Stimulated activated CD4-positive, alpha-beta T cell treated with anti-CD3 and anti-CD28 coated beads, Interleukin-4, amount 100 ng/mL, for 1 hour (primary cell): ENCODE measurements at places on chromosomes 13 and 19.
A peak's percentile ranks its signal among the peaks of the same experiment; 100 is the strongest.

DNA sequence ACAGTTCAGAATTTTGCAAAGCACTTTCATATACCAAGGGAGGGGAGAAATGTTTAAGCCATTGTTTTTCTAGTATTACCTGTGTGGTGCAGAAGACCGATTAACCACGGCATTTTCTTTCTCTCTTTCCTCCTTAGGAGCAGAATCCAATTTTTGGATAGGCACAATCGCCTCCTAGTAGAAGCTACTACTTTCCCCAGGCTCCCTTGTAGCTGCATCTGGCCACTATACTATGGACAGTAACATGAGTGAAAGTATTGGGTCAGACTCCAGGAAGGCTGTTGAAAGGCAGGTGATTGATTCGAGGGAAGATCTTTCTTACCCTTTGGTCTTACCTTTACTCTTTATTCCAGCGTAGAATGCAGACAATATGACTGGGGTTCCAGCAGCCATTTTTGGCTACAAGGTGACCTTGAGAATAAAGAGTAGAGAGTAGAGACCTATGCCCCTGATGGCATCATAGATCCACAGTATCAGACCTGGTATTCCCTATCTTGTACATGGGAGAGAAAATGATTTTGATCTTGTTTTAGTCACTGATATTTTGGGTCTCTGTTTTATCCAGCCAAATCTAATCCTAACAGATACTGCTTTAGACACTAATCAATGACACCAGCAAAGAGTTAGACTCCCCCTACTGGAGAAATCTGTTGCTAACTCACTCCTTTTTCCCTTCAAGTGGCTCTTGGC, 77.0 kb downstream of the LRRC63 start:
- no peak for DNase-seq

GRCh38 chr19:56121180-56122167, at the start of gene ZNF787:
ZNF787 (minus strand) TSS chr19:56121295; CDS start chr19:56103217, 18,078 bp downstream.
- DNase-seq, result peak; percentile 98

DNA sequence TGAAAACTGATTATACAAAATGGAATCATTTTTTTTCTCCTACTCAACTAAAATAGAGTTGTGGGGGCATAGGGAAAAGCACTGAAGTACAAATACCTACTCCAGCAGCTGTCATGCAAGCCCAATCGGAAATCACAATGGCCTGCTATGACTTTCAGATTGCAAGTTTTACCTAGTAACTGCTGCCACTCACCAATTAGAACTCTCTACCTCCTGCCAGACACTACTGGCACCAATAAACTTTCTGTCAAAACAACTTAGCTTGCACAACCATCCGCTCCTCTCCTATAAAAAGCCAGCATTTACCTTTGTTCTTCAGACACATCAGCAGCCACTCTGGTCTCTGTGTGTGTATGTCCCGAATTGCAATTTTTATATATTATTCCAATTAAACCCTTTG, 9.3 kb upstream of the TRPC4 start:
- DNase-seq, result no peak

- DNase-seq, result no peak
Observed at GRCh38 chr19:14271840-14272239, 65.9 kb upstream of the ADGRL1 start.

GRCh38 chr13:73901324-73902068, 232.7 kb downstream of the KLF12 start:
- DNase-seq, result no peak

DNA sequence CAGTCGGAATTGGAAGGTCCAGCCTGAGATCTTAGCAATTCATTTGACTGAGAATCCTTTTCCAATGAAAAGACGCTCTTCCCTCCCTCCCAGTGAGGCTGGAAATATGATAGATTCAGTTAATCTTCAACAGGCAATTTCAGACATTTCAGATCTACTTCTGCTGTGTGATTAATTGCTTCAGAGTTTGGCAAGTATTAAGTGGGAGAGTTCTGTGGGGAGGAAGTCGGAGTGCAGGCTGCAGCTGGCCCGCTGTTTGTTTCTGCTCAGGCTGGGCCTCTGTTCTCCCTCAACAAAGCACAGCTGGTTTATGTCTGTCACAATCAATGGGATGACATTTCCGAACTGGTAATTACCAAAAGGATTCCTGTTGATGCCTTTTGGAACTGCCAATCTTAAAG, 178.2 kb downstream of the NDFIP2 start:
- DNase-seq, result no peak

GRCh38 chr13:59447846-59448620, 715.7 kb downstream of the DIAPH3 start:
- DNase-seq, result no peak

- DNase-seq, result no peak
Observed at GRCh38 chr19:15684828-15685227, 11.9 kb downstream of the CYP4F12 start.

DNA sequence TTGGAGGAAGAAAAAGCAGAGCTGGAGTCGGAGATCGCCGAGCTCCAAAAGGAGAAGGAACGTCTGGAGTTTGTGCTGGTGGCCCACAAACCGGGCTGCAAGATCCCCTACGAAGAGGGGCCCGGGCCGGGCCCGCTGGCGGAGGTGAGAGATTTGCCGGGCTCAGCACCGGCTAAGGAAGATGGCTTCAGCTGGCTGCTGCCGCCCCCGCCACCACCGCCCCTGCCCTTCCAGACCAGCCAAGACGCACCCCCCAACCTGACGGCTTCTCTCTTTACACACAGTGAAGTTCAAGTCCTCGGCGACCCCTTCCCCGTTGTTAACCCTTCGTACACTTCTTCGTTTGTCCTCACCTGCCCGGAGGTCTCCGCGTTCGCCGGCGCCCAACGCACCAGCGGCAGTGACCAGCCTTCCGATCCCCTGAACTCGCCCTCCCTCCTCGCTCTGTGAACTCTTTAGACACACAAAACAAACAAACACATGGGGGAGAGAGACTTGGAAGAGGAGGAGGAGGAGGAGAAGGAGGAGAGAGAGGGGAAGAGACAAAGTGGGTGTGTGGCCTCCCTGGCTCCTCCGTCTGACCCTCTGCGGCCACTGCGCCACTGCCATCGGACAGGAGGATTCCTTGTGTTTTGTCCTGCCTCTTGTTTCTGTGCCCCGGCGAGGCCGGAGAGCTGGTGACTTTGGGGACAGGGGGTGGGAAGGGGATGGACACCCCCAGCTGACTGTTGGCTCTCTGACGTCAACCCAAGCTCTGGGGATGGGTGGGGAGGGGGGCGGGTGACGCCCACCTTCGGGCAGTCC, 5.0 kb downstream of the FOSB start:
- DNase-seq, result no peak

- no peak for DNase-seq
Observed at GRCh38 chr13:86155756-86156155, 356.5 kb upstream of the SLITRK6 start.

DNA sequence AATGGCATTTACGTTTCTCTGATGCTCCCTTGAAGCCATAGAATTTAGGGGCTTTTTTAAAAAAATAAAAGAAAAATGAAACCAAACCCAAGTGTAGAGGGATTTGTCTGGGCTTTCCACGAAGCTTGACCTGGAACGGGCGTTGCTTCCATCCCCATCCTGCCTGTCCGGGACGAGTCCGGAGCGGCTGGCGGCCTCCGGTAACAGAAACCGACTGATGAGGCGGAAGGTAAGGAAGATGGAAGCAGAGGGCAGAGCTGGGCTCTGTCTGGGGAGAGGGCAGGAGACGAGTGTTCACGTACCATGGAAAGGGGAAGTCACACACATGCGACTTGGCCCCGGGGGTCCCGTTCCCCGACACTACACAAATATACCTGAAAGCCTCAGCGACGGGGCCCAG, 34.3 kb downstream of the BTBD2 start:
- no peak for DNase-seq

DNA sequence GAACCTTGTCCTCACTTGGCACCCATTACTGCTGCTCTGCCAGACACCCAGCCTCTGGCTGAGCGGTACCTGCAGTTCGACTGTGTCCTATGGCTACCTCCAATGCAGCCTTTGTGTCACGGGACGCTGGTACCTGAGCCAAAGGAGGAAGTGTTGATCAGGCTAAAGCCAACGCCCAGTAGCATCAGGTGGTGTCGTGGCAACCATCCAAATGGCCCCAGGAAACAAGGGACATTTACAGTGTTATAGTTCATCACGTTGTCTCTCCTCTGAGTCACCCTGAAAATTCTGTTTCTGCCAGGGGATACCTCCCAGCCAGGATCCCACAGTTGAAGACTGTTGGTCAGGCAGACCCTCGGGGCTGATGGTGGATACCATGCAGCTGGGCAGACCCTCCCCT, 10.1 kb downstream of the RHPN2 start:
- DNase-seq, result no peak

DNA sequence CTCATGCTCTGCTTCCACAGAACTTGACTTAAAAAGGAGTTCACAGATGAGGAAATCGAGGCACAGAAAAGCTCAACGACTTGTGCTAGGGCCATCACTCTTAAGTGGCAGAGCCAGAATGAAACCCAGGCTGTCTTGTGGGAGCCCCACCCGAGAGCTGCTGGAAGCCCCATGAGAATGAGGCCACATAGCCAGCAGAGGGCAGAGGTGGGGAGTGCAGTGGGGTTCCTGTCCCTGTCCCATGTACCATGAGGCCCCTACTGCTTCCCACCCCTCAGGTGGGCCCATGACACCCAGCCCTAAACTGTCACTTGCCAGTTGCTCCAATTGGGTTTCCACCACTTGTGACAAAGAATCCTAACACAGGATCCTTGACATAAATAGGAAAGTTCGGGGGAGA, 175.9 kb downstream of the IRS2 start:
- peak; percentile 30 for DNase-seq

DNA sequence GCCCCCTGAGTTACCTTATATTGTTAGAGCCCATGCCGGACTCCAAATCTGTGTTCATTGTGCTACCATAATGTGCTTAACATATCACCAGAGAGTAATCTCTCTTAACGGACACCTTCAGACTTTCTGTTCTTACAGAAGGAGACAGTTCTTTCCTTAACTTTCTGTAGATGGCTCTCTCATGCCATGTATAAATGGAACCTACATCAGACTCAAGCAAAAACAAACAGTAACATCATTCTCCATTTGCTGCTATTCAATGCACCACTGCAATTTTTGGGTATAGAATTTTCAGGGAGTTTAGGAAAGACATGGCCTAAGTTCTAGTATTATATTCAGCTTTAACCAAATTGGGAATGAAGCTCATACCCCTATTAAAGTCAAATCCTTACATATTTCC, 12.6 kb upstream of the UGGT2 start:
- no peak for DNase-seq

GRCh38 chr19:56341948-56342347, 27.3 kb upstream of the ZSCAN5A start:
- DNase-seq, result no peak

GRCh38 chr13:35164324-35164932, 222.4 kb downstream of the NBEA start:
- no peak for DNase-seq

- no peak for DNase-seq
Observed at GRCh38 chr19:39737351-39737750, 478 bp downstream of the CLC start.

- no peak for DNase-seq
Observed at GRCh38 chr13:42083138-42083770, 34.8 kb downstream of the DGKH start.

DNA sequence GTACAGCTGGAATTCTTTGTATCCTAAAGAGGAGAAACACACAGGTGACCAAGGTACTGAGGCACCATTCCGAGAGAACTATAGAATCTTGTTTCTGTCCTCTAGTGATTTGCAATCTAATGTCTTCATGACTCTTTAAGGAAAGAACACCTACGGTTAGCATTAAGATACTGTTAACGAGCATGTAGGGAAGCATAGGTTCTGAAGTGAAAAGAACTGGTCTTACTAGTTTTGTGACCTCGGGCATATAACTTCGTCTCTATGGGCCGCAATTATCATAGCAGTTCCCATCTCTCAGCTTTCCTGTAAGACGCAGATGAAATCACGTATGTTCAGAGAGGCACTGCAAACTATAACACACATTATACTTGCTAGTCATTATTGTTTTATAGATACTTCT, 193.0 kb upstream of the NBEA start:
- DNase-seq, result no peak

DNA sequence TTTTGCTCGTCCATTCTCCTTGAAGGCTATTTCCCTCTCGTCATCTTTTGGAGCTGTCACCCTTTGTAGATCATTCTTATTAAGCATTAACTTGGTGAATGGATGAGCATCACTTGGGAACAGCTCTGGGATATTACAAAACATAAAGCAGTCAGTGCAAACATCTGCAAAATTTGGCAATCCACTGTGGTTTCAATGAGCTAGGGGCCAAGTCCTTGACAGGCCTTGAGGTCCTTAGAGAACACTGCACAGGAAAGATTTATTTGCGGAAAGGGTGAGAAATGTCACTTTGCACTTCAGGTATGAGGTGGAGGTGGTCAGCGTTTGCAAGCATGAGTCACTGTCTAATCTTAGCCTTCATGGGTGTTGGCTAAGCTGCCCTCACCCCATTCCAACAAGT, 239.7 kb upstream of the MAB21L1 start:
- DNase-seq, result no peak

DNA sequence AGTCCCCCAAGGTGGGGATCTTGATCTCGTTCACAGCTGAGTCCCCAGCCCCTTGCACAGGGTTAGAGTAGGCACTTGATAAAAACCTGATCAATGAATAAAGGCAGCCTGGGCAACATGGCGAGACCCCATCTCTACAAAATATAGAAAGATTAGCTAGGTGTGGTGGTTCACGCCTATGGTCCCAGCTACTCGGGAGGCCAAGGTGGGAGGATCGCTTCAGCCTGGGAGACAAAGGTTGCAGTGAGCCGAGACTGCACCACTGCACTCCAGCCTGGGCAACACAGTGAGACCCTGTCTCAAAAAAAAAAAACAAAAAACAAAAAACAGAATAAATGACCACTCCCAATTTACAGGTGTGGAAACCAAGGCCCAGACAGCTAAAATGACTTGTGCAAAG, 4.8 kb downstream of the YIF1B start:
- DNase-seq, result no peak

DNA sequence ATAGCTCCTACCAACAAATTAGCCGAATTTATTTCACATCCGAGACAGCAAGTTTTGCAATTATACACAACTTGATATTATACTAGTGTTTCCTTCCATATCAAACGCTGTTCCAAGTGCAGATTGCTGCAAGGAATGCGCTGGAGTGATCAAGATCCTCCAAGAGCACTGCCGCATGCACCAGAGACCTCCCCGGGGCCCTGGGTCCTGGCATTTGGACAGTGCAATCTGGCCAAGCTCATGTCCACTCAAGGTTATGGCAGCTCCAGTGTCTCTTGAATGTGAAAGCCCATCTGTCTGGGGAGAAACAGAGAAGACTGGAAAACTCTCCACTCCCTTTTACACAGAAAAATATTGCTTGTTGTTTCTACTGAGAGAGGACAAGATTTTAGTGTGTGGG, 111.9 kb downstream of the HSPH1 start:
- no peak for DNase-seq

- no peak for DNase-seq
Observed at GRCh38 chr13:85431720-85432119, 367.5 kb downstream of the SLITRK6 start.

GRCh38 chr13:23059173-23059572, 121.6 kb upstream of the SGCG start:
- no peak for DNase-seq

DNA sequence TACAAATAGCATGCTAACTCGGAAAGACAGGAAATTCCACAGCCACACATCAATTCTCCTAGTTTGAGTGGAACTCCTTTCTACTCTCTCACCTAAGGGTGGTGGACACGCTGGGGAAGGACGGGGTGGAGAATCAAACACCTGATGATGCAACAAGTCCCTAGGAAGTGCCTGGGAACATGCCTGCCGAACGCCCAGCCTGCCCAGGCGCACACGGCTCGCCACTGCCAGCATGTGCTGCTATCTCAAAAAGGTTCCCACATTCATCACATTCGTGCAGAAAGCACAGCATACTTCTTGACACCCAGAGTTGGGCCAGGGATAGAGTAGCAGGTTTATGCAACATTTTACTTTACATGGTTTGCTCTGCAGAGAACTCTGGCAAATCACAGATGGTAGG, 164.6 kb downstream of the ABCC4 start:
- no peak for DNase-seq
